ENCODE measurements at places on chromosomes 3 and 15.

GRCh38 chr3:49668861-49669260, 5.3 kb upstream of the APEH start:
- DNase-seq, result no peak

DNA sequence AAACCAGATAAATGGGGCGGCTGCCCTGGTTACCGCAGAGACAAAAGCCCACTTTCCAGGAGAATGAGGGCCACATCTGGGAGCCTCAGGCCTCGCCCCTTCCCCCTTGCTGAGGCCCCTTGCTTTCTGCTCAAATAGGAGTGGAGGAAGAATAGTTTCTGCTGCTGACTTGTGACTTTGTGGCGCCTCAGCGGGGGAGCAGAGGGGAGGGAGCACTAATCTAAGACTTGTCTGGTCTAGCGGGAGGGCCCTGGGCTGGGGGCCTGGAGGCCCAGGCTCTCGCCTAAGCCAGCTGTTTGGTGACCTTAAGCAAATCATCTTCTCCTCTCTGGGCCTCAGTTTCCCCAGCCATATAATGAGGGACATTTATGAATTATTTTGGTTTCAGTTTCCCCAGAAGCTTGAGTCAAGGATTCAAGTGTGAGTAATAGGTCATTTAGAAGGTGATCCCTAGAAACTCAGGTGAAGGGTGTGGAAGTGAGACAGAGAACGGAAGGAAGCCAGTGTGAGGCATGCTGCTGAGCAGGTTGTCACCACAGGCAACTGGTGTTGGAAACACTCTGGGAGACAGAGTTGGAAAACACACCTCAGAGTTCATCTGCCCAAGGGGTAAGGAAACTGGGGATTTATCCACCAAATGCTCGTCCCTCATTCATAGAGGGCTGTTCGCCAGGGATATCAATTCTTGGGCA, 25.9 kb upstream of the SMAD3 start:
- DNase-seq, result no peak

DNA sequence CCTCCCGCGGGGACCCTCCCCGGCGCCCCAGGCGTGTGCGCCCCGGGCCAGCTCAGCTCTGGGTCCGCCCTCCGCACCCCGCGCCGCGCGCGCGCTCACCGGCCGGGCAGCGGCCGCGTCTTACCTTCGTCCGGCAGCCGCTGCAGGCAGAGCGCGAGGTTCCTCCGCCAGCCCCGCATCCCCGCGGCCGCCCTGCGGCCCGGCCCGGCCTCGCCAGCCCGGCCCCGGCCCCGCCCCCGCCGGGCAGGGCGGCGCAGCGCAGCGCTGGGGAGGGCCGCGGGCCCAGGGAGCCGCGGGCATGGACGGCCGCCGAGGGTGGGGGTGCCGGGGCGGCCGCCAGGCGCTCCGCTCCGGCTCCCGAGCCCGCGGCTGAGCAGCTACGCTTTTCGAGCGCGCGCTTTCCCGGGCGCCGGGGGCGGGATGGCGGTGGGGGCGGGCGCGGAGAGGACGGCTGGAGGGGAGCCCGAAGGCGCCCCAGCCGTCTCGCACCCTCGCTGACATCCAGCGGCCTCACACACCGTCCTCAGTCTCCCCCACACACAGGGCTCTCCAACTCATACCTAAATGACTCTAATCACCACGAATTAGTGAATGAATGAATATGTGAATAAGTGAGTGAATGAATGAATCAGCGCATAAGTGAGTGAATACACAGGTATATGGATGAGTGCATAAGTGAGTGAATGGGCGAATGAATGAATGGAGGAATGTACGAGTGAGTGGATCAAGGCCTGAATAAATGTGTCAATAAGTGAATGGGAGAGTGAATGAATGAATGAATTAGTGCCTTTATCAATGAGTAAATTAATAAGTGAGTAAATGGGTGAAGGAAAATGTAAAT, 48.5 kb upstream of the CCDC174 start:
- DNase-seq, result no peak

- no peak for DNase-seq
These were observed 523.5 kb upstream of the BCHE start for GRCh38 chr3:166360720-166361119.

DNA sequence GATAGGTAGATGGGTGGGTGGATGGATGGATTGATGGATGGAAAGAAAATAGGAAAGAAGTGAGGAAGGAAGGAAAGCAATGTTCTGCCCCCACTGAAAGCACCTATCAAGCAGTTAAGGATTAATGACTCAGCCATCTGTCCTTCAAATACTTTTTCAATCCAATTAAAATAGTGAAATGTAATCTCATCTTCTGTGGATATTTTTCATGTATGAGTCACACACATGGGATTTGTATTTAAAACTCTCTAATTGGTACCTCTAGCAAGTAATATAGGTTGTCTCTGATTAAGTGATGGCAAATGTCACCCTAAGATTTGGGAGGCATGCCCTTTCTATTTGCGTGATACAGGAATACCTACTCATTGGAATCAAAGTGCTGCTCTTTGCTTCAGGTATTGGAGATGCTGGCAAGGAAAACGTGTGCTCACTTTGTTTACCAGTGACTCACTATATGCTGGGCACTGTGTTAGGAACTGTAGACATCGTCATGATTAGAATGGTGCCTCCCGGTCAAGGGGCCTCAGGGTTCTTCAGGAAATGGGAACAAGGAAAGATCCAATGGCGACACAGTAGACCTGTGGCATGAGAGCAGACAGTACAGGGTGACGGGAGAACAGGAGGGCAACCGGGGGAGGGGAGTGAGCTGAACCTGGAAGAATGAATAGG, 230.1 kb downstream of the CLSTN2 start:
- DNase-seq, result peak; percentile 29

GRCh38 chr15:39145854-39146625, 434.8 kb upstream of the THBS1 start:
- no peak for DNase-seq

GRCh38 chr3:33360136-33360825, 79.9 kb downstream of the UBP1 start:
- peak; percentile 65 for DNase-seq

GRCh38 chr3:150384296-150385212, 23.5 kb upstream of the TSC22D2 start:
- DNase-seq, result peak; percentile 33

- DNase-seq, result peak; percentile 48
These were observed 109.6 kb upstream of the RBMS3 start for GRCh38 chr3:29171043-29171990.

DNA sequence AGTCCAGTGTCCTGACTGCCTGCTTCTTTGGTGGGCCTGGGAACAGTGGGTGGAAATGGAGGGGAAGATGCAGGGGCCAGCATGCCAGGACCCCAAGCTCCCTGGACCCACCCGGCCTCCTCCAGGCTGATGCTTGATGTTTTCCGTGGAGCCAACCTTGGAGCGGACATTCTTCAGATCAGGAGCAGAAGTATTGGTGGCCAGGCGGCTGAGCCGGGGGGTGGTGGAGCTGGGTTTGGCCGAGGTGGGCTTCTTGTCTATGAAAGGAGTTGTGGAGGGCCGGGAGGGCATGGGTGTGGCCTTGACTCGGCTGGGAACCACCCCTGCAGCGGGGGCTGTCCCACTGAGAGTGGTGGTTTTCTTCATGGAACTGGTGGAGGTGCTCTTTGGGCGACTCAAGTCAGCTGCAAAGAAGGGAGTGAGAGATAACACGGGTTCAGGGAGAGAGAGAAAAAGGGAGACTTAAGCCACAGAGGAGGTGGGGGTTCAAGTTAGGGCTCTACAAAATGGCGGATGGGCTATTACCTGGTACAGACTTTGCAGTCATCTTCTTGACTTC, 67.8 kb downstream of the DHX30 start:
- no peak for DNase-seq

DNA sequence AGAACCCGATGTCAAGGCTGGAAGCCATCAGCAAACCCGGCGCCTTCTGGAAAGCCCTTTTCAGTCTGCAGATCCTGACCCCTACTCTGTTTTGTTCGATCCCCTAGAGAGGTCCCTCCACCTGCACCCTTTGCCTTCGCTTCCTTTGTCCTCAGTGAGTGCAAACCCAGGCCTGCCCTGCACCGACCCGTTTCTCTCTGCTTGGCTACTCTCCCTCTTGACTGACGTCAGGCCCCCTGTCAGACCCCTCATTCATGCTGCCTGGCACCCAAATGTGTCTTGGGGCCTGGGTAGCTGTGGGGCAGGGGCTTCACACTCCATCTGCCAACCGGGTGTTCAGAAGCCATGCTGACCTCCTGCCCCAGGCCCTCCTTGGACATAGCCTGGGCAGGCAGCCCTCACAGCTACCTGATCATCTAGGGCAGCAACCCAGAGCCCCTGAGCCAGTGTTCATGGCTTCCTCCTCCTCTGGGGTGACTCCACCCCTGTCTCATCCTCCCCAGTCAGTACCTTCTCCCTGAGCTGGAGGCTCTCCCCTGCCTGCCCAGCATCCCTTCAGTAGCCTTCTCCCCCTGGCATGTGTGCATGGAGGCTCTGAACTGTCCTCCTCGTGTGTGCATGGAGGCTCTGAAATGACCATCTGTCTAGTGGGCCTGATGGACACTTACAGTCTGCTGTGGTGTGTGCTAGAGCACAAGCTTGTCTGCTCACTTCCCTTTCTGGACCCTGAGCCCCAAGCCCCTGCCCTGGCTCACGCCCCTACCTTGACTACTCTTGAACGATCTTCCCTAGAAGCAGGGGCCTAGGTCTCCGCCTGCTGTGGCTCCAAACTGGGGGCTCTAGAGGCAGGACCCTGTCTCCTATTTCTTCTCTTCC, 69.4 kb downstream of the EXOG start:
- no peak for DNase-seq

DNA sequence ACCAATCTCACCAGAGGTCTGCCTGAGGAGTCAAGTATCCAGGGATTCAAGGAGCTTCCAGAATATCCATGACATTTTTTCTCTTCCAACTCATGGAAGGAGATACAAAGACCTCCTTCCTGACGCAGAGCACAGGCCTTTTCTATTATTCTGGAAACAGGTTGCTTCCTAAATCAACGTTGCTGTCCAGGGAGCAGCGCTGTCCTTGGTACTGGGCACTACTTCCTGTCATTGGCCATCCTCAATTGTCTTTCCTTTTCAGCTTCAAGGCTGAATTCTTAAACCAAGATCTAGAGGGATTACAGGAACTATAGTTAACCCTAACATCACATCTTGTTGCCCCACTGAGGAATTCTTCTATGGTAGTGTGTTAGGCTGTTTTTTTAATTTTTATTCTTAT, 50.4 kb upstream of the TBC1D21 start:
- DNase-seq, result peak; percentile 31

- peak; percentile 49 for DNase-seq
These were observed 216.8 kb downstream of the VGLL3 start for GRCh38 chr3:86774082-86774691.

DNA sequence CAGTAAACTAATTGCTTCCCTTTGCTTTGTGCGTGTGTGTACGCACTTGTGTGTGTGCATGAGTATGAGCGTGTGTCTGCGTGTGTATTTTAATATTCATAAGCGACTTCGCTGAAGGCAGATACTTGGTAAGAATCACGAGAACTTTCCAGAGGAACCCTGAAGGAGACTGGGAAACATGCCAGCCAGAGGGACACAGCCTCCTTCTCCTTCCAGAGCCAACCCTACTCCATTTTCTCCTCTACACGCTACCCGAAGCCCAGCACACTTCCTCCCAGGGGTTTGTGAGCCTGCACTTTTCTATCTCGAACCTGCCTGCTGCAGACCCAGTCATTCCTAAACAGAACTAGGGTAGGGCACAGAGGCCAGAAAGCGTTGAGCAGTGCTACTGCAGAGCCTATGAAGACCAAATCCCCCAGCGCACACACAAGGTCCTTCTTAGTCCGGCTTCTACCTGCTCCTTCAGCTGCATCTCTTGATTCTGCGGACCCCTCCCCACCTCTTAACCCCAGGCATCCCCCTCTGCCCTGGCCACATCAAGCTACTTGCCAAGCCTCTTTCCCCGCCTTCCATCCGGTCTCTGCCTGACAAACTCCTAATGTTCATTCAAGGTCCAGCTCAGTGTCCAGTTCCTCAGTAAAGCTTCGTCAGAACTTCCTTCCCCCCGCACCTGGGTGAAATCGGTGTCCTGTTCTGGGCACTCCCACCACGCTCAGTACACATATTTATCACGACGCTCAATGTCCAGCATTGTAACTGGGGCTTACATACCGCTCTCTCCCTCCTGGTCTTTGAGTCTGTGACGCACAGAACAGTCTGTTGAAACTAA, 191.8 kb downstream of the FAM43A start:
- DNase-seq, result no peak

DNA sequence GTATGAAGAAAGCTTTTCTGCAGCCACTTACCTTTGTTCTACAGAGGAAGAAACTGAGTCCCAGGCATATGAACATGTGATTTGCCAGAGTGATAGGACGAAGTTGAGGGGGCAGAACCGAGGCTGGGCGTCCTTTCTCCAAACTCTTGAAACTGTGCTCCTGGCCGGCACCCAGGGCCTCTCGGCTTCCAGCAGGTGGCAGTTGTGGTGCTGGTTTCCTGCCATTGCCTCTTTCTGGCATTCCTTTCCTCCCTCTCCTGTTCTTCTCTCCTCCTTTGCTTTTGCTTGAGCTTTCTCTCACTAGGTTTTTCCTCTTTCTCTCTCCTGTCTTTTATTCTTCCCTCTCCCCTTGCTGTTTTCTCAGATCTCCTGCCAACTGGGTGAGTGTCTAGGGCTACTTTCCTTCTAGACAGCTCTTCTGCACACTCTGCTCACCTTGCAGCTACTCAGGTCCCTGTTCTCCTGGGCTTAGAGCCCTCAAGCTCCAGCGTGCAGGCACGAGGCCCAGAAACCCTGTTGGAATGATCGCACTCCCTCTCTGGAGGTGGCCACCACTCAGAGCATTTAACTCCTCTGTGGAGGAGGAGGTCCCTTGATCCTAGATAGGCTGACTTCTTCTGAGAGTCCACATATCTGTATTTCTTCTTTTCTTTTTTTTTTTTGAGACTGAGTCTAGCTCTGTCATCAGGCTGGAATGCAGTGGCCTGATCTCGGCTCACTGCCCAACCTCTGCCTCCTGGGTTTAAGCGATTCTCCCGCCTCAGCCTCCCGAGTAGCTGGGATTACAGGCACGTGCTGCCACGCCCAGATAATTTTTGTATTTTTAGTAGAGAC, 26.2 kb downstream of the TRAK1 start:
- DNase-seq, result peak; percentile 88

DNA sequence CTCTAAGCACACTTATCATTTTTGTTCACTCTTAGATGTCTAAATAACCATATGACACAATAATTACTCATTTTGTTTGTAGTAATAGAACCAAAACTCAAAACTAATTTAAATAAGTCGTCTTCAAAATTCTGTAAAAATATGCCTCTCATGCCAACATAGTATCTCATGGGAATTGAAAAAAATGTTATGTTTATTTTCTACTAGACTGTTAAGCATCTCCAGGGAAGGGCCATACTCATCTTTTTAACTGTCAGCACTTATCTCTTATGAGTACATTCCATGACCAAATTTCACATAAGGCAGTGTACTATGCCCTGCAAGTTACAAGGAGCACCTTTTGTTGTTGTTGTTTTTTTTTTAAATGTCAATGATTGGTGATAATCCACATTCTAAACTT, 18.3 kb upstream of the USF3 start:
- DNase-seq, result no peak

GRCh38 chr3:195165790-195166189, 105.2 kb downstream of the XXYLT1 start:
- DNase-seq, result no peak

DNA sequence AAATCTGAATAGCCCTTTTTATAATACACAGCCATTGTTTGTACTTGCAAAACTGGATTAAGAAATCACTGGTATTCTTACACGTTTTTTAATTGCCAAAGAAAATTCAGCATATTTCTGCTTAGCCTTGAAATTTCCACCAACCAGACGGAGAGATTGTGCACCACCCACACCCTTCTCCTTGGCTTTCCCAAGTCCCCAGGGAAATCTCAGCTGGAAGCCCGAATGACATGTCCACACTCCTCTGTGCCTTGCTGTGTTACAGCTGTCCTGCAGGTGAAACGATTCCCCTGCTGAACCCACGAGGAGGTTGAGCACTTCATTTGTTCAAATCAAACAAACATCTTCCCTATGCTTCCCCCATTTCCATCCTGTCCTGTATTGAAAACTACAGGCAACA, 49.6 kb upstream of the PPARG start:
- no peak for DNase-seq

Data from fibroblast of skin of abdomen (primary cell).